ENCODE measurements at places on chromosomes 1 and 21. TPM values are rescaled to one million over a fixed set of nuclear protein-coding genes. Genes with fewer than 3 reads are reported as not detected.

Gene TMPRSS3
- 10.5 TPM for total RNA-seq

- DNase-seq = no peak
Observed at GRCh38 chr1:154786804-154787570, 83.1 kb downstream of the KCNN3 start.

Gene CHRM3
- 4.4 TPM for total RNA-seq

Gene MSH4
- total RNA-seq = 0.32 TPM

- no peak for DNase-seq
Observed at GRCh38 chr21:35113064-35113463, 64.0 kb upstream of the RUNX1 start.

Gene GRHL3
- 1.4 TPM for total RNA-seq

- DNase-seq = no peak
Observed at GRCh38 chr1:180494370-180494769, 8.0 kb downstream of the ACBD6 start.

DNA sequence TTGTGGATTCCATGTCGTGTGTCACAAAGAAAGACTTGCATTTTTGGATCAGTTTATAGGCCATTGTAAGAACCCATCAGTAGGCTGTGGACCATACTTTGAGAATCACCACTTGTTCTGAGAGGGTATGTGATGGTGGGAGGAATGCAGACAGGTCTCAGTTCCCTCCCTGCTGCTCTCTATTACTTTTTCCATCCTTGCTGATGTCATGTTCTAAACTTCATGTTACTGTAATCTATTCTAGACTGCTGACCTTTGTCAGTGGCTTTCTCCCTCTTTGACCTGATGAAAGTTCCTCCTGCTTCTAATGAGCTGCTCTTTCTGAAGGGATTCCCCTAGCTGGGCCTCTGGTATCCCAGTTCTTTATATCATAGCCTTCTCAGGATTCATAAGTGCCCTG lies 46.1 kb downstream of the ST3GAL3 start:
- no peak for DNase-seq

DNA sequence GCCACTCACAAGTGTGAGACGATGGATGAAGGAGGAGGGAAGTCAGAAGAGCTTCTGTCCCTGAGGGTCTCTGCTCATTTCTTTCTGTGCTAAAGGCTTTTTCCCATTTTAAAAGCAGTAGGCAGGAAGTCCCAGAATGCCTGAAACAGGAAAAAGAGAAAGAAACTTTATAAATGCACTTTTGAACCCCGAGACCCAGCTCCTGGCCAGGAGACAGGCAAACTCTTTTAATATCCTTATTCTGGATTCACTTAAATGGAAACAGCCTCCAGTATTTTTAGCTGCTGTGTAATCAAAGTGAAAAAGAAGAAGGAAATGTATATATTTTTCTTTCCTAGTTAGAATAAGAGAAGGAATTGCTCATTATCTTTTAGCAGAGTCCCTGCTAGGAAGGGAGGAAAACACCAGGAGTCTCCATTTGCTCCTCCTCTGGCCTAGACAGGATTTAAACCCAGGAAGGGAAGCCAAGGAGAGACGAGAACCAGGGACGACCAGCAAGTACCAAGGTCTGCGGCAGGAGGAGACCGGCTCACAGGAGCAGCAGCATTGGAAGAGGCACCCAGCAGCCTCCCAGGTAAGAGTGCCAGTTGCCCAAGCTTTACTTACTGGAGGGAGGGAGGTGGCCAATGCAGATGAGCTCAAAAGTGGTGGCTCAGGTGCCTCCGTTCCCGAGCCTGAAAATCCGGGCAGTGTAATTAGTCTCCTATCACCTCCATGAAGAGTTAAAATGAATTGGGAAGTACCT lies at the start of gene TNN:
Gene TNN (plus strand): TSS at position 472 of the 745 bp plus-strand sequence. CDS start 9,586 bp downstream, outside the sequence.
- DNase-seq = no peak

Gene DNAJC28
- total RNA-seq = 2.8 TPM

Gene GUCA2B
- 7.9 TPM for total RNA-seq

Gene EPHA10
- total RNA-seq = 8.5 TPM

Gene PEAR1
- total RNA-seq = 9.9 TPM

Gene KIF17
- total RNA-seq = 4.7 TPM

Gene TTC3
- total RNA-seq = 103 TPM

Gene ZP4
- total RNA-seq = not detected

- DNase-seq = no peak
Observed at GRCh38 chr1:198495631-198496030, 44.8 kb downstream of the ATP6V1G3 start.
